ENCODE measurements at places on chromosomes 1 and 21. TPM values are rescaled to one million over a fixed set of nuclear protein-coding genes. Genes with fewer than 3 reads are reported as not detected.

GRCh38 chr1:236541710-236542109 is 17.9 kb downstream of the LGALS8 start:
- no peaks in the 10 kb centered on the region for H3K4me1 ChIP-seq
- H3K27me3 ChIP-seq: no peaks in the 10 kb centered on the region
- DNase-seq: no peak
- H3K4me3 ChIP-seq: no peak overlapping the region

NHLH1 gene
- total RNA-seq: not detected

GRCh38 chr1:239764546-239764945 is 327.1 kb upstream of the FMN2 start:
- H3K27ac ChIP-seq: no peak overlapping the region
- H3K36me3 ChIP-seq: no peaks in the 10 kb centered on the region
- no peaks in the 10 kb centered on the region for H3K27me3 ChIP-seq
- H3K4me3 ChIP-seq: no peak overlapping the region
- no peaks in the 10 kb centered on the region for H3K4me1 ChIP-seq

GRCh38 chr1:39653546-39654031 is 14.1 kb upstream of the HEYL start:
- peak; percentile 82 for DNase-seq
- H3K27ac ChIP-seq: peak overlapping the region; percentile 76
- H3K4me3 ChIP-seq: no peak overlapping the region
- no peaks in the 10 kb centered on the region for H3K36me3 ChIP-seq
- peaks cover 10% of the 10 kb centered on the region for H3K4me1 ChIP-seq

DNA sequence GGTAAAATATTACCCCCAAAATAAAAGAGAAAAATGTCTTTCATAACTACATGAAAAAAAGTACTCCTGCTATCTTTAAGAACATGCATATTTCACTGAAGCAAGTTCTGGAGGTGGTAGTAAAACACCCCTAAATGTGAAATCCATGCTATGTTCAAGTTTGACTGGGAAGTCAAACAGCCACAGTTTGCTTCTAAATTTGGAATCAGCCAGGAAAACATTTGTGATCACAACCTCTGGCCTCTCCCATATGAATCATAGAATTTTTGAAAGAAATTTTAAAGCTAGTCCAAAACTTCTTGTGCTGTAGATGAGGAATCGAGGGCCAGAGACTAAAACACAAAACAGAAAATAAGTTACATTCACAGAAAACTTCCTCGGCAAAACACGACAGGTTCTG is 6.6 kb downstream of the SORT1 start:
- peak overlapping the region; percentile 90 for H3K27ac ChIP-seq
- peaks cover 97% of the 10 kb centered on the region for H3K4me1 ChIP-seq
- H3K4me3 ChIP-seq: peak overlapping the region; percentile 1
- H3K27me3 ChIP-seq: no peaks in the 10 kb centered on the region
- no peak for DNase-seq

GRCh38 chr1:172938681-172939080 is 112.1 kb downstream of the TNFSF18 start:
- no peak for DNase-seq
- no peaks in the 10 kb centered on the region for H3K36me3 ChIP-seq
- H3K4me3 ChIP-seq: no peak overlapping the region
- no peaks in the 10 kb centered on the region for H3K27me3 ChIP-seq
- H3K27ac ChIP-seq: no peak overlapping the region
- H3K4me1 ChIP-seq: peaks cover 23% of the 10 kb centered on the region

ADAM30 gene
- total RNA-seq: not detected

CASQ2 gene
- total RNA-seq: 1,698 TPM

GRCh38 chr1:54798206-54798605 is 2.9 kb downstream of the TTC22 start:
- no peak overlapping the region for H3K27ac ChIP-seq
- no peak overlapping the region for H3K4me3 ChIP-seq
- no peaks in the 10 kb centered on the region for H3K4me1 ChIP-seq
- H3K27me3 ChIP-seq: peaks cover 53% of the 10 kb centered on the region
- DNase-seq: no peak

CFHR3 gene
- not detected for total RNA-seq

GRCh38 chr1:151157067-151157531 is 650 bp downstream of the TNFAIP8L2 start:
- DNase-seq: no peak
- H3K27me3 ChIP-seq: no peaks in the 10 kb centered on the region
- H3K4me1 ChIP-seq: peaks cover 17% of the 10 kb centered on the region
- H3K36me3 ChIP-seq: peaks cover 58% of the 10 kb centered on the region

AGBL4 gene
- 0.41 TPM for total RNA-seq

- no peak overlapping the region for H3K4me3 ChIP-seq
- no peak overlapping the region for H3K27ac ChIP-seq
- H3K4me1 ChIP-seq: no peaks in the 10 kb centered on the region
- DNase-seq: no peak
- H3K36me3 ChIP-seq: no peaks in the 10 kb centered on the region
Observed at GRCh38 chr1:119686661-119687060, 25.1 kb upstream of the PHGDH start.

- H3K27me3 ChIP-seq: peaks cover 16% of the 10 kb centered on the region
- H3K4me1 ChIP-seq: no peaks in the 10 kb centered on the region
- no peak overlapping the region for H3K27ac ChIP-seq
- H3K4me3 ChIP-seq: no peak overlapping the region
- no peaks in the 10 kb centered on the region for H3K36me3 ChIP-seq
Observed at GRCh38 chr1:25106352-25106751, 126.0 kb downstream of the SYF2 start.

C1orf115 gene
- total RNA-seq: 20.5 TPM

- H3K27ac ChIP-seq: no peak overlapping the region
- H3K27me3 ChIP-seq: no peaks in the 10 kb centered on the region
- peaks cover 51% of the 10 kb centered on the region for H3K36me3 ChIP-seq
- DNase-seq: no peak
- H3K4me3 ChIP-seq: no peak overlapping the region
Observed at GRCh38 chr1:156167536-156167935, 14.2 kb downstream of the SEMA4A start.

ZNF593OS gene
- total RNA-seq: not detected

DNA sequence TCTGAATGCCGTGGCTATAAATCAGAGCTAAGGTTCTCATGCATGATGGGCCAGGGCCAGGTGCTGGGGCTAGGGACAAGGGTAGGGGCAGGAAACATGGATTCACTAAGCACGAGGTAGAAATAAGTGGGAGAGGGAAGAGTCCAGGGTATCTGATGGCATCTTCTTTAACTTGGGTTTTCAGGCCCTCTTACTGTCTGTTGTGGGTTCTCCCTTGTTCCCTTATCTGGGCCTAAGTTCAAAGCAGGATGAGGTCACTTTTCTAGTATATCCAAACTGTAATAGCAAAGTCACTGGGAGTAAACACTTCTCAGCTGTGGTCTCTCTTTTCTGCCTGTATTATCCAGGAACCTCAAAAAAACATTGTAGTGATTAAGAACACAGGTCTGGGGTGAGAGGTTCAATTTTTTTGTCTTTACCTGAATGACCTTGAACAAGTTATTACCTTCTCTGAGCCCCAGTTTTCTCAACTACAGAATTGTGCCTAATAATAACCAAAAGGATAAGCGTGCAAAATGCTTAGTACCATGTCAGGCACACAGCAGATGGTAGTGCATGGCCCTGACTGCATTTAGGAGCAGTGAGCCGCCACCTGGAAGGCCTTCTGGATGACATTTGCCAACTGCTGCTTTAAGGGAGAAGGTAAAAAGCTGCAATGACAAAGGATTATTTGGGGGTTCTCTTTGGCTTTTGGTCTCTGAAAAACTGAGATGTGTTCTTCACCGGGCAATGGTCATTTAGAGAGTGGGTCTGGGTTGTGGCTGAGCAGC is 53.6 kb upstream of the A3GALT2 start:
- H3K4me1 ChIP-seq: peaks cover 30% of the 10 kb centered on the region
- peak overlapping the region; percentile 81 for H3K27ac ChIP-seq

GRCh38 chr21:37683396-37684114 is 232.7 kb downstream of the KCNJ6 start:
- no peak overlapping the region for H3K4me3 ChIP-seq
- no peaks in the 10 kb centered on the region for H3K4me1 ChIP-seq
- no peak overlapping the region for H3K27ac ChIP-seq
- H3K27me3 ChIP-seq: no peaks in the 10 kb centered on the region
- H3K36me3 ChIP-seq: no peaks in the 10 kb centered on the region

- H3K36me3 ChIP-seq: no peaks in the 10 kb centered on the region
- no peaks in the 10 kb centered on the region for H3K27me3 ChIP-seq
- no peak overlapping the region for H3K4me3 ChIP-seq
- no peak for DNase-seq
- H3K4me1 ChIP-seq: no peaks in the 10 kb centered on the region
Observed at GRCh38 chr1:157363660-157364140, 188.6 kb downstream of the FCRL5 start.

- peak; percentile 39 for DNase-seq
- no peak overlapping the region for H3K4me3 ChIP-seq
- H3K27ac ChIP-seq: peak overlapping the region; percentile 3
- no peaks in the 10 kb centered on the region for H3K36me3 ChIP-seq
- H3K27me3 ChIP-seq: peaks cover 4% of the 10 kb centered on the region
Observed at GRCh38 chr1:204997591-204998355, 45.2 kb upstream of the CNTN2 start.

DNALI1 gene
- total RNA-seq: 4.7 TPM

- no peak overlapping the region for H3K27ac ChIP-seq
- DNase-seq: no peak
- H3K36me3 ChIP-seq: no peaks in the 10 kb centered on the region
- H3K27me3 ChIP-seq: peaks cover 10% of the 10 kb centered on the region
Observed at GRCh38 chr1:12056331-12056841, 6.7 kb upstream of the TNFRSF8 start.

- no peaks in the 10 kb centered on the region for H3K4me1 ChIP-seq
- H3K27ac ChIP-seq: no peak overlapping the region
- no peaks in the 10 kb centered on the region for H3K27me3 ChIP-seq
- DNase-seq: no peak
- no peak overlapping the region for H3K4me3 ChIP-seq
Observed at GRCh38 chr1:112800289-112800688, 85.2 kb upstream of the PPM1J start.

- no peak for DNase-seq
- H3K36me3 ChIP-seq: no peaks in the 10 kb centered on the region
- no peaks in the 10 kb centered on the region for H3K27me3 ChIP-seq
- no peak overlapping the region for H3K4me3 ChIP-seq
Observed at GRCh38 chr1:67958472-67958871, 92.0 kb downstream of the DIRAS3 start.

DNA sequence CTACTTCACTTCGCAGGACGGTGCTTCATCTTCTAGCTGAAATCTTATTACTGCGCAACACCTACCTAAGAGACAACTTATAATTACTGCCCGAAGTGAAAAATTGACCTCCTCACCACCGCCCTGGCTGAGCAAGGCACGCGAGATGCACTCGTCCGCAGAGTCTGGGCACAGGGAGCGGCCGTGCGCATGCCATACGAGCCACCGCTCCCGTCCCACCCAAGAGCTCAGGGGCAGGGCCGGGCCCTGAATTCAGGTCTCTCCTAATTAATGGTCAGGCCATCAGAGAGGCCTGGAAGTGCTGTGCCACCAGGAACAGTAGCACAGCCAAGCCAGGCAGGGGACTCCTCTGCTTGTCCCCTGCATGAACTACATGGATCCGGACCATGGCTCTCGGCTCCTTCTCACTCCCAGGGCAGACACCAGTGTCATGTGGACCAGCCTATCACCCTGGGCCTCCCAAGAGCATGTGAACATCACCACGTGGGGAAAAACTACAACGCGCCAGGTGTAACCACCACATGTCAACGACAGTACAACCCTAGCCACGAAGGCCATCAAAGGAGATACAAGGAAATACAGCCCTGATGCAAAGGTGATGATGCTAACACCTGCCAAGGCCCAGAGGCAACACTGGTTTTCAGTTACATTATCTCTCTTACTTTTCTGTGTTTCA is 11.5 kb downstream of the RIPK4 start:
- H3K4me3 ChIP-seq: no peak overlapping the region
- H3K36me3 ChIP-seq: no peaks in the 10 kb centered on the region
- H3K27me3 ChIP-seq: no peaks in the 10 kb centered on the region
- no peak for DNase-seq
- H3K4me1 ChIP-seq: no peaks in the 10 kb centered on the region

- H3K27me3 ChIP-seq: peaks cover 28% of the 10 kb centered on the region
- H3K4me1 ChIP-seq: peaks cover 5% of the 10 kb centered on the region
- DNase-seq: no peak
- H3K36me3 ChIP-seq: no peaks in the 10 kb centered on the region
Observed at GRCh38 chr1:205563927-205564441, 59.5 kb downstream of the CDK18 start.

- DNase-seq: peak; percentile 11
- H3K27ac ChIP-seq: no peak overlapping the region
- H3K4me3 ChIP-seq: no peak overlapping the region
- H3K27me3 ChIP-seq: no peaks in the 10 kb centered on the region
- H3K4me1 ChIP-seq: no peaks in the 10 kb centered on the region
Observed at GRCh38 chr21:45459171-45460010, 54.4 kb downstream of the COL18A1 start.

MIXL1 gene
- total RNA-seq: not detected
